ENCODE measurements at places on chromosomes 5 and 9.

- no peak for DNase-seq
Measured at GRCh38 chr5:55578771-55579170, 44.0 kb upstream of the PLPP1 start.

DNA sequence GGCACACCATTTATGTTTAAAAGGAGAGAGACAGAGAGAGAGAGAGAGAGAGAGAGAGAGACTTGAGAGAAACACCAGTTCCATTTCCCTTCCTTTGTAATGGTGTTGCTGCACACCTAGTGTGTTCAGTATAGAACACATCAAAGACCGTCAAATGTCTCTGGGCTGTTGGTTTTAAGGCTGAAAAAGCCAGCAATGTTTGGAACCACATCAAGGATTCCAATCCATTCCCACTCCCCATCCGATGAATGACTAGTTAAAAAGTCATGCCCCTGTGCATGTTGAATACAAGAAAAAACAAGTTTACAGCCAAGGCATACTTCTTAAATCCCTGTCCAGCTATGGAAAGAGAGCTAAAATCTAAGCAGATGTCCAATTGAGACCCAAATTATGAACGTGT is 83.0 kb upstream of the IFNE start:
- no peak for DNase-seq

DNA sequence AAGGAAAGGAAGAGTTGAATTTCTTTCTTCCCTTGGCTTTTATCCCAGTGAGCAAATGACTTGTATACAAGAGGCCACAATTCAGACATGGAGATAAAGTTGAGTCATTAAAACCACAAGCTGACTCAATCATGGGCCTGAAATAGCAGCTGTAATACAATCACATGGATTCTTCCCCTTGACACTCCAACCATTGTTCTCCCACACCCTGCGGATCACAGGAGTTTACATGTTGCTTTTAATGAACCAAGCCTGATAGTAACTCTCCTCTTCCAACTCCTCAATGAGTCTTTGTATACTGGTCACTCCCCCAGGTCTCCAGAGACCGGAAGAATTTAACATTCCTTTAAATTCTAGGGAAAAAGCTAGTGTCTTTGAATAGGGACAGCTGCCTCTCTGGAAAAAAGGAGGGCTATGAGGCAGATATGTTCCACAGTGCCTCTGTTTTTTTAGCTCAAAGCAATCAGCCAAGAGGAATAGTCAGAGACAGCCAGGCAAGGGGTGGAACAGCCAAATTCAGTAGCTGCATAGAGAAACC is 32.4 kb downstream of the PCDHGC5 start:
- no peak for DNase-seq

DNA sequence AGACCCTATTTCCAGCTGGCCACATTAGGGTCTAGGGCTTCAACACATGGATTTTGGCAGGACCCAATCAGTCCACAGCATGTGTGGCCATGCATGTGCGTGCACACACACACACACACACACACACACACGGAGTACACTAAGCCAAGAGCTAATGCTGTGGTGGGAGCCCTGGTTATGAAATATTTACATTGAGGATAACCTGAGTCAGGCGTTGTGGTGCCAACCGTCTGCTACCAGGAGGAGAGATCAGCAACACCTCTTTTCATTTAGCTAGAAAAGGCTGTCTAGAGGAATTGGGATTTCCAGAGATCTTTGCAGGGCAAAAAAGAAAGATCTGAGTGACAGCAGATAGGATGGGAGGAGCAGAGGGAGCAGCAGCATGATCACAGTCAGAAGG is 141.5 kb downstream of the TRPM3 start:
- DNase-seq, result no peak

DNA sequence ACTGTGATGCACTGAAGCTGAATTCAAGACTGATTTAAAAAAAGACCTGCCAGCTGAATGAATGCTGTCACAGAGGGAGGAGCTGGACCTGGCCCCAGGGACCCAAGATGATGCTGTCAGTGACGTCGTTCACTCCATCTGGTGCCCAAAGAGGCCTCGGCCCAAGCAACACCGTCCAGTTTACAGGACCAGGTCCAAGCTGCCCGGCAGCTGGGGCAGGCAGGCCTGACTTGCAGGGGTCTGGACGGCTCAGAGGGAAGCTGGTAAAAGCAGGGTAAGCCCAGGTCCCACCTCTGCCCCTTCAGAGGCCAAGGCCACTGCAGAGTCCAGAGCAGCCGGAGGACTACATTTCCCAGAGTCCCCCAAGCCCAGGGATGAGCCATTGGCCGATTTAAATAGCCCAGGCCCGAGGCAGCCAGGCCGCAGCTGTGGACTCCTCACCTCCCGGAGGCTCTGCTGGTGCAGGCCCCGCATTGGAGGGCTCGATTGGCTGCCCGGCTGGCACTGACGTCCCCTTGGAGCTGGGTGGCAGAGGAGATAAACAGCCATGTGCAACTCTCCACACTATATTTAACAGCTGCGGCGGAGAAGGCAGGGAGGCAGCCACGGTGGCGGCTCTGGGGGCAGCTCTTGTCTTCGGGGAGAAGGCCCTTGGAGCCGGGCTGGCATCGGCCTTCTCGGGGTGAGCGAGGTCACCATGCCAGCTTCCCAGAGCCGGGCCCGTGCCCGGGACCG is at the start of gene PLPP7:
Gene PLPP7 (plus strand): TSS at position 423 of the 735 bp plus-strand sequence. CDS start 275 bp downstream, at position 698.
- DNase-seq, result no peak

DNA sequence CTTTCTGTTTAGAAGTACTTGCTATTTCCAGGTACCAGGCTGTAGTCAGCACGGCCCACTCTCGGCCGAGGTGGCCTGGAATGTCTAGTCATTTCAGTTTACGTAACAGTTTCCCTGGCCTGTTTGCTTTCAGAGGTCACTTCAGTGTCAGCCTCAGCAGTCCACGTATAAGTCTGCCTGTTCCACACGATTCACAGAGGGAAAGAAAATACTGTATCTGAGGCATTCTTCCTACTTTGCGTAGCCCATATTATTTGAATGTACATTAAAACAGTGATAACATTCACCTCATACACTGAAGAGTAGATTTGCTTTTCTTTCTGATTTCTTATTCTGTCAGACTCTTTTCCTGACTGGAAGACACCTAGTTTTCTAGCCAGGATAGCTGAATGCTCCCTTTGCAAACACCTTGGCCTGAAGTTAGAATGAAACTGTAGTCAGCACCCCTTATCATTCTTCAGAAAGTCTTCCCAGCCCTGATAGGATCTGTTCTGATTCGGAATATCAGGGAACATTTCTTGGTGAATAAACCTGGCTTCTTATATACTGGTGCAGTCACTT is 140.9 kb downstream of the AOPEP start:
- no peak for DNase-seq

DNA sequence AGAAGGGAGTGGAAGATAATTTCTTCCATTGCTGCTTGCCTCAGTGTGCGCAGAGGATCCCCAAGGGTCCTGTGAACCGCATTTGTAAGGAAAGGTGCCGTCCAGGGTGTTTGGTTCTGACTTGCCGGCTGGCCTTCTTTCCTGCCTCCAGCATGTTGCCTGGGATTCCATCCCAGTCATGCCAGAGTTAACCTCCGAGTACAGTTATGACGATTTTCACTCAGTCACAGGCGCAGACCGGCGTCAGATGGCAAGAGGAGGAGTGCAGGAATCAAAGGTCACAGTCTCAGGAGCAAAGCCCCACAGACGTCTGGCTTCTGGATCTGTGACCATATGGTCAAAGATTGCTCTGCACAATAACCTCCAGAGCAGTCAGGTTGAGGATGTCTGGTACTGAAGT is 5.9 kb upstream of the GADD45G start:
- DNase-seq, result no peak

GRCh38 chr9:76644647-76645250 is 119.5 kb upstream of the PCA3 start:
- no peak for DNase-seq

GRCh38 chr5:134077926-134078580 is 36.4 kb upstream of the TCF7 start:
- DNase-seq, result no peak

GRCh38 chr5:50763351-50763750 is 96.9 kb downstream of the PARP8 start:
- no peak for DNase-seq

- no peak for DNase-seq
Measured at GRCh38 chr5:178469011-178469974, 120.9 kb downstream of the COL23A1 start.

- no peak for DNase-seq
Measured at GRCh38 chr9:38685535-38685934, 34.4 kb downstream of the FAM240B start.

GRCh38 chr5:135878156-135878620 is 17.5 kb downstream of the IL9 start:
- no peak for DNase-seq

- no peak for DNase-seq
Measured at GRCh38 chr5:29697785-29698414, 1495.6 kb upstream of the CDH6 start.

GRCh38 chr5:58025809-58026208 is 434.1 kb downstream of the PLK2 start:
- no peak for DNase-seq

GRCh38 chr5:80608731-80609130 is 38.7 kb upstream of the ANKRD34B start:
- no peak for DNase-seq

DNA sequence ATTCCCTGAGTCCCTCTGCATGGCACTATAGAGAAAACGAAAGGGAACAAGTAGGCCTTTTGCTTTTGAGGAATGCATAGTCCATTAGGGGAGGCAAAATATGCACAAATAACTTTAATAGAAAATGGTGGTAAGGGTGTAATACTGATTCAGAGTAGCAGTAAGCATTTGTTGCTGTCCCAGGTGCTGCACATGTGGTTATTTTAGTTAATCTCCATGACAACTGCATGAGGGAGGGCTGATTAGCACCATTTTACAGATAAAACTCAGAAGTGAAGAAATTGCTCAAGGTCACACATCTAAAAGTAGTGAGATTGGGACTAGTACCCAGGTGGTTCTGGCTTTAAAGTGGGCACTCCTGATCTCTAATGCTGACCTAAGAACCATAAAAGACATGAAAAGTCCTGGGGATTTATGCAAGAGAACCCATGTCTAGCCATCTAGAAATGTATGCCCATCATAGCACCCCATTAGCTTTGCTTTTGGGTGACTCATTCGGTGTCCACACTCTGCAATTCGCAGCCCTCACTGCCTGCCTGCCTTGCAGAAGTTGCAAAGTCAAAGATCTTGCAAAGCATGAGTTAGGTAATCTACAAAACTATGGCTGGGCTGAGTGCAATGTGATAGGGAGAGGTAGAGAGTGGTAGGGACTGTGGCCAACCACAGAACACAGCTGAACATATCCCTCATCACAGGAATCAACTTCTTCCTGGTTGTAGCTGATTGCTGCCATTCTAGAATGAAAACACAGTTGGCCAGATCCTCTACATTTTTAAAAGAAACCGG is 195.2 kb downstream of the PTTG1 start:
- no peak for DNase-seq

- DNase-seq, result no peak
Measured at GRCh38 chr5:91177639-91178038, 205.5 kb downstream of the ARRDC3 start.

GRCh38 chr9:103721056-103721455 is 373.1 kb upstream of the SMC2 start:
- no peak for DNase-seq

- DNase-seq, result no peak
Measured at GRCh38 chr9:36156116-36156515, 13.1 kb upstream of the CCIN start.

DNA sequence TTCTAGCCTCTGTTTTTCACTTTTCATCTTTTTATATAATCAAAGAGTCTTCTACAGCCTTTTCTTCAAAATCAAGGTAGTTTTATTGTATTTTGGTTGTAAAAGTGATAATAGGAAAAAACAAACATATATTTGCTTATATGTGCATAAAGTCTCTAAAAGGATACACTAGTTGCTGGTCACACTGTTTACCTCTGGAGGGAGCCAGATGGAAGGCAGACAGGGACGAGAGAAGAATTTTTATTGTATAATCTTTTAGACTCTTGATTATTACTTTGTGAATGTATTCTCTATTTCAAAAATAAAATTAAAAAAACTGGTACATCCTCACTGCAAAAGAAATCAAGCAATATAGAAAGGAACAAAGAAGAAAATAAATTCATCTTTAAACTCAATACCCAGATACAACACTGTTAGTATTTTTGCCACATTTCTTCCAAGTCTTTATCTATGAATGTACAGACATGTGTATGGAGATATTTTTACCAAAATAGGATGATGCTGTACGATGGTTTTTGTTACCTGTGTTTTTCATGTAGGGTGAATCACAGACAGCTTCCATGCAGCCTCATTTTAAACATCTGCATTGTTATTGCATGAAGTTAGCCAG is 6.1 kb upstream of the RNF183 start:
- no peak for DNase-seq

GRCh38 chr9:82490019-82490499 is 501.5 kb downstream of the SPATA31D1 start:
- DNase-seq, result no peak

- no peak for DNase-seq
Measured at GRCh38 chr9:97940233-97940632, 2.3 kb upstream of the HEMGN start.

Measured in NCI-H1436 treated with DMSO at 0.1 percent for 48 hours (cell line).